ENCODE measurements at places on chromosomes 13 and 19.

GRCh38 chr19:246551-246950 is 44.7 kb downstream of the PLPP2 start:
- no peak for DNase-seq

- no peak for DNase-seq
These were observed 44.0 kb downstream of the KLF2 start for GRCh38 chr19:16368385-16369305.

GRCh38 chr13:72023895-72024294 is 156.9 kb upstream of the DACH1 start:
- no peak for DNase-seq

GRCh38 chr13:77893066-77893465 is 25.6 kb downstream of the EDNRB start:
- no peak for DNase-seq

GRCh38 chr13:93320942-93321341 is 94.3 kb downstream of the GPC6 start:
- no peak for DNase-seq

DNA sequence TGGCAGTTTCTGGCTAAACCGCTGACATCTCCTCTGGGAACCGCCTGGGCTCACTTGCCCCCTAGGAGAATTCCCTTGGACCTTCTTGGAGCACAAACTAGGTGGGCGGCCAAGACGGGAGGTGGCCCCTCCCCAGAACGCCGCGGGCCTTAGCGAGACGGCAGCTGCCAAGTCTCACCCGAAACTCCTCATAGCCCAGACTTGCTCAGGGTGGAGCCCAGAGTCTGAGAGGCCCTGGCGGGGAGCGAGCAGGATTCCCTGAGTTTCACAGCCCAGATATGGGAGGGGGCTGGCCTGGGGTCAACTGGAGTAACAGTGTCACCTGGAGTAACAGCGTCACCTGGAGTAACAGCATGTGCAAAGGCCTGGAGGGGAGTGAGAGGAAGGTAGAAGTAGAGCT is 10.1 kb downstream of the TINCR start:
- no peak for DNase-seq

GRCh38 chr13:43786766-43787517 is at the start of gene ENOX1:
Gene ENOX1 (minus strand): TSS chr13:43786972.
- DNase-seq, result peak; percentile 34

DNA sequence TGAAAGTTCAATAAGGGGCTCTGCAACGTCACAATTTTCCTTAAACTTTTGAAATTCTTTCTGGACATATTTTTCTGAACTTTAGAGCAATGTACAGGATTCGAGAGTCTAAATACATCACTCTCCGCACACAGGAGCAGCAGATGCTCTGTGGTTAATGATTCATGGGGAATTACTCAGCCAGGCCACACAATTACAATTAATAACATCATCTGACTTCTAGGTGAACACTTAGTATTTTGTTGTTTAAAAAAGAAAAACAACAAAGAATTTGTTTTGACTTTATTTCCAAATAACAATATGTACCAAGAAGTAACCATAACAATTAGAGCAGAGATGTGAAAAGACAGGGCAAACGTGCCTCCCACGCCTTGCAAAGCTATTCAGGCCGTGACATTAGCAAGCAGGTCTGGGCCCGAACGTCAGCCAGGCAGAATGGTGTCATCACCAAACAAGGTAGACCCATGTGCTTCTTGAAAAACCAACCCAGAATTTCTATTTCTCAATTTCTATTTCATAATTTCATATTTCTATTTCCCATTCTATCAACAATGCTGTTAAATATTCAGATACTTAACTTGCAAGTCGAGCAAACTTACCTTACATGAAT is 236.3 kb downstream of the COL4A1 start:
- DNase-seq, result no peak
